CD4-positive, alpha-beta T cell treated with Interleukin-4 for 1 hour (primary cell): ENCODE measurements at places on chromosomes 3 and 15.

DNA sequence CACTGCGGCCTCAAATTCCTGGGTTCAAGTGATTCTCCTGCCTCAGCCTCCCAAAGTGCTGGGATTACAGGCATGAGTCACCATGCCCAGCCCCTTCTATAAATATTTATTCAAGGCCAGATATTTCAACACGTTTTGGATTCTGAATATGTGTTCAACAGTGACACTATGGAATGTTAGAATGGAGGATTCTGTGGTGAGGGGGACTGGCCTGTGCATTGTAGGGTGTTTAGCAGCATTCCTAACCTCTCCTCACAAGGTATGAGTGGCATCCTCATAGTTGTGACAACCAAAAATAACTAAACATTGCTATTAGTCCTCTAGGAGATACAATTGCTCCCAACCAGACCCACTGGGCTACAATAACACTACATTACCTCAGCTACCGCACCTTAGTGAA is 104.0 kb upstream of the ATP10A start:
- no peak for DNase-seq

DNA sequence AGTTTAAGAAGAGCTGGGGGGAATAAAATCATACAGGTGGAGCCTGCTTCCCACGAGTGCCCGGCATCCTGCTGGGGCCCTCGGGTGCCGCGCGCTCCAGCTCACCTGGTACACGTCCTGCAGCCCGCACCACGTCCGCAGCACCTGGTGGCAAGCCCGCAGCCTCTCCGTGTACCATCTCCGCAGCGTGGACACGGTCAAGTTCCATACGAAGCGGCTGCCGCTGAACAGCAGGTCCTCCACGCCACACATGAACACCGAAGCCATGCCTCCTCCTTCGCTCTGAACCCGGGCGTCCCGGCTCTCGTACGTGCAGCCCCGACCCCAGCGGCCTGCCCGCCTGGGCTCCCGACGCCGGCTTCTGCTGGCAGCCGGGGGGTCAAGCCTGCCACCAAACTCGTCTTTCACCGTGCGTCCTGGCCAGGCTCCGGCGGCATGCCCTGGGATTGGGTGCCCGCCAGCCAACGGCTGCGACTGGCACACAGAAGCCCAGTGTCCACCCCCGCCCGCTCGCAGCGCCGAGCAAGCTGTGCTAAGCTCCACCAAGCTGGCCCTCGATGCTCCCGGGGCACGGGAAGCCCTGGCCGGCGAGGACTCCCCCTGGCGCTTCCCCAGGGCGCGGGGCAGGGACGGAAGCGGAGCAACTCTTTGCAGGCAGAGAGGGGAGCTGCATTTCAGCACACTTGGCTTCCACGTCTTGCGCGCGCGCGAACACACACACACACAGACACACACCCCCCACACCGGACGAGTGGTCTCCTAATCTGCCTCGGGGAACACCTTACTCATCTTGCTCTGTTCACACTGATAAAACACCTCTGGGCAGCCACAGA is at the start of gene FRMD4B:
FRMD4B (minus strand) TSS at position 366 of the 833 bp plus-strand sequence; CDS start at position 267, 99 bp downstream.
- peak; percentile 6 for DNase-seq

DNA sequence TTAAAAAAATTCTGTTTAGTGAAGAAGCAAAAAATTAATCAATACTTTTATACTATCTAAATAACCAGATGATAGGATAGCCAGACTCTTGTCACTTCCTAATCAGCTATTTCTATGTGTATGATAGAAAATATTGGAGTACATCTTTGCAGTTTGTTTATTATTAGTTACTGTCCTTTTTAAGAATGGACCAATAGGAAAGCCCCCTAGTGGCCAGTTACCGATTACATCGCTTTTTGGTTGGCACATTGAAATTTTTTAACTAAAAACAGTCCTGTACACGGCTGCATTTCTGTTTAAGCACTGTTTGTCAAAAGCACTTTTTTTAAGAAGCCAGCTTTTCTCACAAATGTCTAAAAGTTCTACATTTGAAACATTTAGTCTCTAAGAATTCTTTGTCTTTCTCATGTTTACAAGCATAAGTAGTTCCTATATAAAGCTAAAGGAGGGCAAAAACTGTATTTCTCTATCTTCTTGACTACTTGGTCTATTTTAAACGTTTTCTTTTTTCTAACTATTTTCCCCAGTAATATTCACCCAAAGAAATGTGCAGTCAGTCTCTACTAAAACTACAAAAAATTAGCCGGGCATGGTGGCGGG is 253.2 kb upstream of the LRTM1 start:
- no peak for DNase-seq

DNA sequence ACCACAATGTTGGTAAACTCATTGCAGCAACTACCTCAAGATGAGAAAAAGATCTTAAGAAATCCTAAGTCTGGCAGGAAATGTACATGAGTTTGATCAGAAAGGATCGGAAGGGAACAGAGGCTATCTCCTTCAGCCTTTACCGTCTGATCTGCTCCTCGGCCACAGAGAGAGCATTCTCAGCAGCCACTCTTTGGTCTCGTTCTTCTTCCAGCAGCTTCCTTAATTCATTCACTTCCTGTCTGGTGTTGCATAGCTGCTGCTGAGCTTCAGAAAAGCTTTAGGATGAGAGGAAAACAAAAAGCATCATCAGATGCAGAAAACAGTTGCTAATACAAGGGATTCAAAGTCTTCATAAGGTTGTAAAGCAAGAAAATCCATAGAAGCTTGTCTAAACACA is 6.6 kb upstream of the HCLS1 start:
- DNase-seq = no peak

GRCh38 chr3:30665539-30665938 is 59.1 kb downstream of the TGFBR2 start:
- DNase-seq = no peak
